Fibroblast of skin of left quadriceps (primary cell): ENCODE measurements at places on chromosomes 5 and 9.

DNA sequence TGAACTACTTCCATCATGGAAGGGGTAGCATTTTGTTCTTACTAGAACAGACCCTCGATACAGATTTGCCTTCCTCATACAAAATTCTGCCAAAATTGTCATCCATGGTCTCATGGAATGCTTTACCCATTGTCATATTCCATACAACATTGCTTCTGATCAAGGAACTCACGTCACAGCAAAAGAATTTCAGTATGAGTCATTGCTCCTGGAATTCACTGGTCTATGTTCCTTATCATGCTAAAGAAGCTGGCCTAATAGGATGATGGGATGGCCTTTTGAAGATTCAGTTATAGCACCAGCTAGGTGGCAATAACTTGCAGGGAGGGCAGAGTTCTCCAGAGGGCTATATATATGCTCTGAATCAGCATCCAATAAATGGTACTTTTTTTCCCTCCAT is 18.2 kb upstream of the FNIP1 start:
- DNase-seq, result peak; percentile 60

DNA sequence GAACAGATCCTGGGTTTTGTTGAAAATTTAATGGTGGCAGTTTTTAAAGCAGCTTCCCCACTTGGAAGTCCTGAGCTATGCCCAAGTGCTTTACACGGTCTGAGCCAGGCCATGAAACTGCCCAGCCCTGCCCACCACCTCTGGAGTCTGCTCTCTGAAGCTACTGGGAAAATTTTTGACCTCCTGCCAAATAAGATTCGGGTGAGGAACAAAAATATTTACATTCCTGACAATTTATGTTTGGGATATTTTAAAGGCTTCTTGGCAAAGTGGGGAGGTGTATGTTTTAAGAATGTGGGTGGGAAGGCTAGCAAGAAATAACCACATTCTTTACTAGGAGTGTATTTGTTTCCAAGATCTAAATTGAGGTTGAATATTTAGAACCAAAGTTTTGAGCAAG is 50.0 kb downstream of the HACD4 start:
- DNase-seq, result peak; percentile 81

- no peak for DNase-seq
Observed at GRCh38 chr9:17783227-17783626, 204.4 kb downstream of the SH3GL2 start.

DNA sequence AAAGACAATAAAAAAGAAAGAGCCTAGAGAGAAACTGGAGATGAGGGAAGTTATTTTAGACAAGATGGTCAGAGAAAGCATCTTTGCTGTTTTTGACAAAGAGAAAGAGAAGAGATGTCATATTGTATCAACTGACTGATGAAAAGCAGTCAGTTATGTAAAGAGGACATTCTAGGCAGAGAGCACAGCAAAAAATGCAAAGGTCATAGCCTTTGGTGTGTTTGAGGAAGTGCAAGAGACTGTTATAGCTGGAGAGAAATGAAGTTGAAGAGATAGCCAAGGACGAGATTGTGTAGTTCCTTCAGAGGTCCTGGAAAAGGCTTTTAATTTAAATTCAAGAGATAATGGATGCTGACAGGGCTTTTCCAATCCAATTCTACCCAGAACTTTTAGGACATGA is 342.4 kb downstream of the RASEF start:
- no peak for DNase-seq

DNA sequence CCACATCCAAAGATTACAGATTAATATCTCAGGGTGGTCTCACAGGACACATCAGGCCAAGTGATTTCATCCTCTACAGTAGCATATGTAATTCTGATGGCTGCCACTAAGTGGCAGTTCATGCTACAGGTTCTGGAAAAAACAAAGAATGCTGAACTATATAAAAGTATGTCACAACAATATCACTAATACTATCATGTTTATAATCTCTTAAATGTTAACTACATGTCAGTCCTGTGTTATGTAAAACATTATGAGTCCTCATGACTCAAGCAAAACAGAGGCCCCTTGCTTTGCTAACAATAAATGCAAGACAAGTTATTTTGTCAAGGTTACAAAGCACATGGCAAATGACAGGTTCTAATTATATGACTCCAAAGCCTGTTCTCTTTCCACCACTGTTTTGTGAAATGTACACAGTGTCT is 233.2 kb downstream of the FBXL17 start:
- DNase-seq, result peak; percentile 6

GRCh38 chr5:55104946-55105701 is 2.7 kb downstream of the GZMA start:
- DNase-seq, result no peak

DNA sequence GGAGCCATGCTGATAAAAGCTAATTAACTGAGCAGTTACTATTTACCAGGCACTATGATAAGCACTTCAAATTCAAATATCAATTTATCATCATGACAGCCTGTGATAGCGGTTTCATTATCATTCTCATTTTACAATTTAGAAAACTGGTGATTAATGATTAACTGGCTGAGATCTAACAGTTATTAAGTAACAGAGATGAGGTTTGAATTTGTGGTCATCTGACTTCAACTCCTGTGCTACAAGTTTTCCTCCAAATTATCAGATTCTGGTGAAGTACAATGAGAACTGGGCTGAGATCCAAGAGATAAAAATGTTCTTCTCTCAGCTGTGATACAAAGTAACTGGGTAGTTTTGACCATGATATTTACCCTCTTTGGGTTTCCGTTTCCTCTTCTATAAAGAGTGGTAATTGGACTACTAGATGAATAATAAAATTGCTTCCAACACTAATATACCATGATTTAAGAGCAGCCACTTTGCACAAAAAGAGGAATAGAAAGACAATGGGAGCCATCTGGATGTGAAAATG is 74.5 kb upstream of the CCNG1 start:
- no peak for DNase-seq

GRCh38 chr5:110258460-110259216 is 467.8 kb downstream of the TMEM232 start:
- no peak for DNase-seq

DNA sequence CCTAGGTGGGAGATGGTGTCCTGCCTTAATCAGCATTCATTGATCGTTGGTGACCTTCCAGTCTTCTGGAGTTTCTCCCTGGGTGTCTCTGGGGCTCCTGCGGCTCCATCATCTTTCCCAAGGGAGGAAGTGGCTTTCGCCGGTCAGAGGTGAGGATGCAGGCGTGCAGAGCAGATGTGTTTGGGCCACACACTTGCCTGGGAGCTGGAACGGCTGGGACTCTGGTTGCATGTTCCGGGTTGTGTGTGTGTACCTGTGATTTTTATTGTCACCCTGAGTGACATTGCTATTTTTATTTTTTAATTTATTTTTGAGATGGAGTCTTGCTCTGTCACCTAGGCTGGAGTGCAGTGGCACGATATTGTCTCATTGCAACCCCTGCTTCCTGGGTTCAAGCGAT is 9.6 kb downstream of the HMCN2 start:
- DNase-seq, result no peak

DNA sequence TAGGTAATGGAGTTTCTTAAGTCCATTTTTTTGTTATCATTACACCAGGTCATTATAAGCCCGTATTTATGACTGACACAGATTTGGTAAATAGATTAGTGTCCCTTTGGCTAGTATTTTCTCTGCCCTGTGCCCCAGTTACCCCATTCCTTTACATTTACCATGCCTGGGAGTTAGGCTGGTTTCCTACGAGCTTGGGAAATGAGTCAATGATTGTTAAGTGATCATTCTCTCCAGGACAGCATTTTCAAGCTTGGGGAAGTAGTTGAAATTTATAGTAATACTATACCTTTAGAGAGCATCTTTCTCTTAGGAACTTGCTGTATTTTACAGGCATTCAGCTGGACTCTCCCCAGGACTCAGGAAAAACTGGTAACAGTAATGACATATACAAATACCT is 573.1 kb downstream of the TLE4 start:
- no peak for DNase-seq

DNA sequence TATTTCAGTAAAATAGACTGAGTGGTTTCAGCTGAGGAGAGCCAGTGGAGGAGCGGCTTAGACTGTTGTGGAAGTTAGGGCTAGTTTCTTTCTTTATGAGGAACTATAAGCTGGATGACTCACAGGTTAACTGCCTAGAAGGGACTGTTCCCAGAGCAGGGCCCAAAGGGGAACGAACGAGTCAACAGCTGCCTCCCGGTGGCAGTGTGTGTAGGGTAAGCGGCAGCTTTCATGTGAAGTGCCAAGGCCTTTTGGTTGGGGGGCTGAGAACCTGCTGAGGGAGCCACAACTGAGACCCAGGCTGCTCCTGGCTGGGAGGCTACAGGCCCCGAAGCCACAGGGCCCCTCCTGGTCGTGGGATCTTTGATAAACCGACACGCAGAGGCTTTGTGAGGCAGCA is 7.0 kb downstream of the SQSTM1 start:
- DNase-seq, result no peak

DNA sequence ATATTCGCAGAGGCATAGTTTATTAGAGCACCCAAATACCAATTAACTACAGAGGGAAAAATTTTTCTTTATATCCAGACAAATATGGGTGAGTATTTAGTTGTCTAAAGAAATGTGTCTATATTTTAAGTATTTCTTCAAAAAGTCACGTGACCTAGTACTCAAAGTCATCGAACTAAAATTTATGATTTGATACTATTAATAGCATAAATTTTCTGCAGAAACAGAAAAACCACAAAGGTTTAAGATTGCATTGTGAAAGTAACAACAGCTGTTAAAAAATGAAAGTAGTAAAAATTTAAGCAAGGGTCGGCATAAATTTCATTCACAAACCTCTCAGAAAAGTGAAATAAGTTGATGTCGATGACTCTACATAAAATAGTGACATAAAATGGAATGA is 323.9 kb upstream of the RORB start:
- no peak for DNase-seq

DNA sequence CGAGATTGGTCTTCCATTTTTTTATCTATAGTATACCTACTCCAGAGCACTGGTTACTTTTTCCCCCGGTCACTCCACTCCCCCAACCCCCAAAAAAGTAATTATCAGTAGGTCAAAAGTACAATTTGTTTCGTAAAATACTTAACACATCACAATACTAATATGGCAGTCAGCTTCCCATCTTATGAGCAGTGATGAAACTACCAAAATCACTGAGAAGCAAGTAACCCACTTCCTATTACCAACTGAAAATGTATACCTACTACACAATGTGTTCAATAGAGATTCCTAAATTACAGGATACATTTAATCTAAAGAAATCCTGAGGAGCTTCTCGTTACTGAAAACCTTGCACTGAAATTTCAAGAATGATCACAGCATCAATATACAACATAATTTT is 1.9 kb downstream of the CERT1 start:
- no peak for DNase-seq

DNA sequence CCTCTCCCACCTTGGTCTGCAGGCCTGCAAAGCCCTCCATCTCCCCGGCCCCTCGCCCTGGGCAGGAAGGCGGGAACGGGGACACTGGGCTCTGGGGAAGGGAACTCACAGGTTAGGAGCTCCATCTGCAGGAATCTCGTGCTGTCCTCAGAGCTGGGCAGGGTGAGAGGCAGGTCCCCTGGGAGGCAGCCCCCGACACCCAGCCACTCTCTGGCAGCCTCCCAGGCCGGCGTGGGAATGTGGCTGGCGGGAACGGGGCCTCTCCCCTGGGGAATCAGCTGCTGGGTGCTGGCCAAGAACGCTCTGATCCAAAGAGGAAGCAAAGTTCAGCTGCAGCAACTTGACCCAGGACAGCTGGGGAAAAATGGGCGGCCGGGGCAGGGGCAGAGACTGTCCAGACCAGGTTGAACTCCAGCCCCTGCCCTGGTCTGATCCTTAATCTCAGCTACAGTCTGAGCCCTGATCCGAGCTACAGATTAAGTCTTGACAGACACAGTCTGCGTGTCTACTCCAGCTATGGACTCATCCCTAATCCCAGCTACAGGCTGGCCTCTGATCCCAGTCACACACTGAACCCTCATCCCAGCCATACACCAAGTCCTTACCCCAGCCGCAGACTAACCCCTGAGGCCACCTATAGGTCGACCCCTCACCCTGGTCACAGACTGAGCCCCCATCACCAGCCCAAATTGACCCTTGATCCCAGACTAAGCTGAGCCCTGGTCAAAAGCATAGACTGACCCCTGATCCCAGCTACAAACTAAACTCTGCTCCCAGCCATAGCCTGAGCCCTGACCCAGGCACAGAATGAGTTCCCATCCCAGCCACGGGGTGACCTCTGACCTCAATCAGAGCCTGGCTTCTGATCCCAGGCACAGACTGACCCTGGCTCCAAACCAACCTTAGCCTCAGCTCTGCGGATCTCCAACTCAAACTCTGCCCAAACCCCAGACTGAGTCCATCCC is 37.3 kb upstream of the EGFL7 start:
- no peak for DNase-seq

GRCh38 chr5:32462618-32463017 is 18.1 kb upstream of the ZFR start:
- DNase-seq, result no peak

GRCh38 chr5:56414066-56414465 is 180.9 kb upstream of the ANKRD55 start:
- DNase-seq, result peak; percentile 65

DNA sequence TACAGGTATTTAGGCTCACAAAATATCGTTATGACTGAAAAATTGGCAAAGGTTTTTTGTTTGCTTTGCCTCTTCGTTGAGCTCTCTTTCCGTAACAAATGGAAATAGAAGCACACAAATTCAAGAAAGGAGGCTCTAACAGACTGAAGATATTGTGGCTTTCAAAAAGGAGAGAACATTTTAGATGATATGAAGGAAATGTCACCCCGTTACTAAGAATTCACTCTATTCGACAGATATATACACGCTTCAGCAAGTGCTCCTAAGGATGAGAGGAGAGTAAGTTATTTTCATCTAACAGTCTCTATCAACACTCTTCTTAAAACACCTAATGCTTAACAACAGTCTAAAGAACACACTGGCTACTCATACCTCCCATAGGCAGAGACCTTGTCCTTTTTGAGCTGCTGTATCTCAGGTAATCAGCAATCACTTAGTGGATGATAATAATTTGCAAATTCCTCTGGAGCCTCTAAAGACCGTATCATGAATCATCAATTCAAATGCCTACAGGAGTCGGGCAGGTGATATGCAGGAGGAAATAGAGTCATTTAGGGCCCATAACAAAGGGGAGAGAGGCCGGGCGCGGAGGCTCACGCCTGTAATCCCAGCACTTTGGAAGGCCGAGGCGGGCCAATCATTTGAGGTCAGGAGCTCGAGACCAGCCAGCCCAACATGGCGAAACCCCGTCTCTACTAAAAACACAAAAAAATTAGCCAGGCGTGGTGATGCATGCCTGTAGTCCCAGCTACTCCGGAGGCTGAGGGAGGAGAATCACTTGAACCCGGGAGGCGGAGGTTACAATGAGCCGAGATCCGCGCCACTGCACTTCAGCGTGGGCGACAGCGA is 1.4 kb upstream of the HSDL2 start:
- DNase-seq, result no peak

DNA sequence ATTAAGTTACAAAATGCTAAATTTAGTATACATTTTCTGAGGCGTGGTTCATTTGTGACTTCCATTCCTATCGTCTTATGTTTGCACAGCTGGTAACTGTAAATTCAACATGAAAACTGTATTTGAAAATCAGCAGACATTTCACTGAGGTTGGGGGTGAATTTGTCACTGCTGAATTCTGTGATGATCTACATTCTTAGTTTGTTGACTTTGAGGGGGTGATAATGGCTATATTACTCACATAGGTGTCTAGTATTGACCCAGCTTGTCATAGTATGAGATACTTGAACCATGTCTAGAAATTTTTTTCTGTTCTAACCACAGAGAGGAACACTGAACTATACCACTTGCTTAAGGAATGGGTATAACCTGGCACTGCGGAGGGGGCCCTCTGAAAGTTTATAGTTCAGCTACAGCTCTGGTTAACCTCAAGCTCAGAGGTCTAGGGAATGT is 313.3 kb downstream of the PIK3R1 start:
- DNase-seq, result peak; percentile 72

GRCh38 chr9:124716808-124717207 is 54.3 kb downstream of the NR6A1 start:
- DNase-seq, result no peak
